ENCODE measurements at places on chromosomes 7 and 10.
A peak's percentile ranks its signal among the peaks of the same experiment; 100 is the strongest.

GRCh38 chr7:3937146-3937545 lies 636.1 kb downstream of the SDK1 start:
- no peak for ATAC-seq

GRCh38 chr7:75928568-75928914 lies 13.6 kb downstream of the POR start:
- ATAC-seq, result peak; percentile 78

- no peak for ATAC-seq
Observed at GRCh38 chr10:56561336-56561735, 200.3 kb upstream of the ZWINT start.

DNA sequence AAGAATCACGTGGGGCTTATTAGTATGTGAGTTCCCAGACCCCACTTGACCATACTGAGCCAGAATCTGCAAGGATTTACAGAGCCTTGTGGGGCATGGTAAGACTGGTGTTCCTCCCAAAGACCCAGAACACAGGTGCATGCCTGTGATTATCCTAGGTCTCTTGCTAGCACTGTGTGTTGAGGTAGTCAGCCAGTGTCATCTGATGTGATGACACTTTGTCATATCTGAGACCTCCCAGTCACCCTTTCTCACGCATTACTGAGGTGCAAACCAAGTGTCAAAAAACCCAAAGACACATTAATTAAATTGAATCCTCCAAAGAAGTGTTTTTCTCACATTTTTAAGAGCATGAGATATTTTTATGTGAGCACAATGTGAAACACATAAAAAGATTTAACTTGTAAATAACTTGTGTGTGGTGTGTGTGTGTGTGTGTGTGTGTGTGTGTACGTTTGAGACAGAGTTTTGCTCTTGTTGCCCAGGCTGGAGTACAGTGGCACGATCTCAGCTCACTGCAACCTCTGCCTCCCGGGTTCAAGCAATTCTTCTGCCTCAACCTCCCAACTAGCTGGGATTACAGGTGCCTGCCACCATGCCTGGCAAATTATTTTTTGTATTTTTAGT lies 162.0 kb upstream of the PRPS1L1 start:
- ATAC-seq, result no peak
